NCI-H748 treated with DMSO at 0.1 percent for 48 hours (cell line): ENCODE measurements at places on chromosomes 5 and 9.

DNA sequence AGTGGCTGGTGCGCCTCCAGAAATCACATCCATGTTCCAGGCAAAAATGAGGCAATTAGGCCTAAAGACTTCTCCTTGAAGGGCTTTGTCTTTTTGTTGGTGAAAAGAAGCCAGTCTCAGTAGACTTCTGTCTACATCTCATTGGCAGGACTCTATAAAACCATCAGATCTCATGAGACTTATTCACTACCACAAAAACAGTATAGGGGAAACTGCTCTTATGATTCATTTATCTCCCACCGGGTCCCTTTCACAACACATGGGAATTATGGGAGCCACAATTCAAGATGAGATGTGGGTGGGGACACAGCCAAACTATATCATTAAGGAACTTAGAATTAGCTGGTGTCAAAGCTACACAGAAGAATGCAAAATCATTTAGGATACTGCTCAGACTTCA lies 77.7 kb upstream of the SNX2 start:
- DNase-seq: no peak

DNA sequence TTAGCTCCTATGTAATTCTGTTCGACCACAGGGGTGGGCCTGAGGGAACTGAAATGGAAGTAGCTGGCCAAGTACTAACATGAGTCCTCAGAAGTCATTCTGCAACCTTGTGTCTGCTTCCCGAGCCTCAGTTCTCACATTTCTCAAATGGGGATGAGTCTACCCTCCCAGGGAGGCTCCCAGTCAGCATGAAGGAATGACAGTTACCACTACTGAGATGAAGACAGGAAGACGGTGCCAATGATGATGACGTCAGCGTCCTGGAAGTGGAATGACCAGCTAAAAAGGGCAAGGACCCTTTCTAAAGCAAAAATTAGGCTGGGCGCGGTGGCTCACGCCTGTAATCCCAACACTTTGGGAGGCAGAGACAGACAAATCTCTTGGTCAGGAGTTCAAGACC lies 6.8 kb downstream of the PIP5KL1 start:
- DNase-seq: no peak

GRCh38 chr5:132411304-132412013 lies 41.9 kb downstream of the SLC22A5 start:
- DNase-seq: no peak

DNA sequence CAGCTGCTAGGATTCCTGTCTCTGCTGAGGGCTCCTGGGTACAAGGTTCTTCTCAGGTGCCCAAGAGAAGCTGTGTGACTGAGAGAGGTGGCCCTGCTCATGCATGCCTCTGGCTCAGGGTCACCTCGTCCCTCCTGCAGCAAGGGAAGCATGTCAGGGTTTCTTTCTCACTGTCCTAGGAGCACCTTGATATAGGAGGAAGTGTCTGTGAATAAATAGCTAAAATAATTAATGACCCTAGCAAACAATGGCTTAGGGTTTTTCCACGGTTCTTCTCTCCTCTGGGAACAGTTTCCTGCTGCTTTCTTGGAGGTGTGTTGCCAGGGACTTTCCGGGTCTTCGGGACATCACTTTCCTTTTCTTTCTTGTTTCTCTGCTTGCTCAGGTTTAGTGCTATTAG lies 87.2 kb downstream of the ARHGAP26 start:
- no peak for DNase-seq

GRCh38 chr5:61659221-61659696 lies 327.2 kb downstream of the ZSWIM6 start:
- no peak for DNase-seq

- no peak for DNase-seq
These were observed 78.0 kb downstream of the WNK2 start for GRCh38 chr9:93261735-93262523.

GRCh38 chr9:15423231-15423985 lies 732 bp downstream of the SNAPC3 start:
- DNase-seq: peak; percentile 33

- no peak for DNase-seq
These were observed 5.6 kb upstream of the SPDL1 start for GRCh38 chr5:169577951-169578350.
